Cardiac muscle cell (in vitro differentiated cells and primary cell): ENCODE measurements at places on chromosomes 5 and 9.

- DNase-seq = no peak
Observed at GRCh38 chr5:133331941-133332340, 280.1 kb downstream of the HSPA4 start.

- DNase-seq = no peak
Observed at GRCh38 chr9:132690696-132691095, 20.4 kb downstream of the GTF3C4 start.

DNA sequence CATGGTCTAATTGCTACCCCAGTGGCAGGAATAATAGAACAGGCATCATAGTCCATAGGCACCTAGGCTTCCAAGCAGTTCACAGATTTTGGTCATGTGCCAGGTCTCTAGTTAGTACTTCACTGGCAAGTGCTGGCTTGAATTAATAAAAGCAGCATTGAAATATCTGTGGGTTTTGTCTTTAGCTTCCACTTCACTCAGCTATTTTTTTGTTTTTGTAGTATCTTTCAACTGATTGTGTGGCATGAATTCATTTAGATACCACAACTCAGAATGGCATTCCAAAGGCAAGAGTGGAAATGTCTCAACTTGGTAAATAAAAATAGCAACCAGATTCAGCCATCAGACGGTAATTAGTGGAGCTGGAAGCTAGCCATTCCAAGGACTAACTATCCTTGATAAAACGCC is 27.9 kb upstream of the ITGA2 start:
- no peak for DNase-seq

GRCh38 chr9:18863791-18864190 is 169.2 kb downstream of the SAXO1 start:
- DNase-seq = no peak

DNA sequence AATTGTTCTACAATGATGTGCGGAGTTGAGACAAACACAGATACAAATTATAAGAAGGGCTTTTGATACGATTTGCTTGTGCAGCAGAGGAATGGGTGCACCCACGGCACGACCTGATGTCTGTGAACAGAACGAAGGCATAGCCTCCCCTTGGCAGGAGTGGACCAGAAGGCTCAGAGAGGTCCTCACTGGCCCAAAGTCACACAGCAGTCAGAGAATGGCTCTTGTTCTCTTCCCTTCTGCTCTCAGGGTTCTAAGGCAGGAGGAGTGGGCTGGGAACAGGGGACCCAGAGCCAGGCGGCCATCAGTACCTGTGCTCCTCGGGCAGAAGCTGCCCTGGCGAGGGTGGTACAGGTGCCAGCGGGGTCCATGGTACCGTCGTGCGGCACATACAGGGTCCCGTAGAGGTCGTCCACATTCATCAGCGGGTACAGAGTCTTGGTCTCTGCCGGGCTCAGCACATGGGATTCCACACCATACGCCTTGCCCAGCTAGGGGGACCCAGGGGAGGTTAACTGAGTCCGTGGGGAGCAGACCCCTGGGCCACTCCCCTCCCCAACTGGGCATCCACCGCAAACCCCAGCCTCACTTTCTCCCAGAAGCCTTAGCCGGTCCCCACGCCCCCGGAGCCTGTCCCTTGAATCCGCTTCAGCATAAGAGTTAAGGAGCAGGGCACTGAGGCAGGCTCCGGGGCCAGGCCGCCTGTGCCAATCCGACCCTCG is 7.0 kb downstream of the SARDH start:
- no peak for DNase-seq

DNA sequence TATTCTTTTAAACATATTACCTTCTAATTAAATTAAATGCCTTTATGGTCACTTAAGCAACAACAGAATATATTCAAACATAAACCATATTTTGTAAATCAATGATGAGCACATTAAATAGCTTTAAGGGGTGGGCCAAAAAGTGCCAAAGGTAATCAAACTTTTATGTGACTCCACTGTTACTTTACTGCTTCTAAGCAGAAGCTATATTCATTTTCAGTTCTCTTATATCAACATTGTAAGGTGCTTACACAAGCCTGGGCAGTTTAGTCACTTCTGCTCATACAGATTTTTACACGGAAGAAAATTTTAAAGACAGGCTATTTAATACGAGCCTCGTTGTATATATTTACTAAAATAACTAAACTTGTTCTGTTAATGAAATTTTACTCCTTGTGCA is 29.9 kb downstream of the RFX3 start:
- DNase-seq = no peak

- DNase-seq = no peak
Observed at GRCh38 chr9:20343325-20343724, 279.0 kb downstream of the MLLT3 start.

- no peak for DNase-seq
Observed at GRCh38 chr5:168608386-168608785, 29.2 kb upstream of the PANK3 start.

- DNase-seq = no peak
Observed at GRCh38 chr5:141707510-141707909, 25.5 kb upstream of the ARAP3 start.

DNA sequence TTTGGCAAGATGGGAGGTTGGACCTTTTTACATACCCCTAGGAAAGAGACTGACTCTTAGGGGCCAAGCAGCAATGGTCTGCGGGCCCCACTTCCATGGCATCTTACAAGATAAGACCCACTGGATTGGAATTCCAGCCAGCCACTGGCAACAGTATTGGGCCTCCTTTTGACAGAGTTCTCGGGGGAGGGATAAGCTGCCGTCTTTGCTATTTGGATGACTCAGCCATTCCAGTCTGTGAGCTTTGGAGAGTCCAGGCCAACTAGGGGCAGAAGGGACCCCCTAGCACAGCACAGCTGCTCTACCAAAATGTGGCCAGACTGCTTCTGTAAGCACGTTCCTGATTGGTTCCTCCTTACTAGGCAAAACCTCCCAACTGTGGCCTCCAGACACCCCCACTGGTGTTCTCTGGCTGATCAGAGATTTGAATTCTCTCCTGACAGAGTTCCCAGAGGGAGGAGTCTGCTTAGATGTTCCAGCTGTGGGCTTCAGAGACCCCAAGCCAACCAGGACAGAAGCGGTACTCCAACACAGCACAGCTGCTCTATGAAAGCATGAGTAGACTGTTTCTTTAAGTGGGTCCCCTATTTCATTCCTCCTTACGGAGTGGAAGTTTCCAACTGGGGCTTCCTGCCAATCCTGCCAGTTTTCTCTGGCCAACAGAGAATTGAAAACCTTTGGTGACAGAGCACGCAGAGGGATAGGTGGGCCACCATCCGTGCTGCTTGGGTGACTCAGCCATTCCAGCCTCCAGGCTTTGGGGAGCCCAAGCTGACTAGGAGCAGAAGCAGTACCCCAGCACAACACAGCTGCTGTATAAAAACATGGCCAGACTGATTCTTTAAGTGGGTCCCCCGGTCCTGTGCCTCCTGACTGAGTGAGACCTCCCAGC is 672.1 kb upstream of the RIOK2 start:
- peak; percentile 95 for DNase-seq

- no peak for DNase-seq
Observed at GRCh38 chr5:116288524-116288923, 203.7 kb downstream of the COMMD10 start.
